Osteocyte (in vitro differentiated cells): ENCODE measurements at places on chromosomes 1 and 21. TPM values are rescaled to one million over a fixed set of nuclear protein-coding genes. Genes with fewer than 3 reads are reported as not detected.
A peak's percentile ranks its signal among the peaks of the same experiment; 100 is the strongest.

METTL18 gene
- total RNA-seq, result 6.1 and 6.2 TPM in 2 replicates

LY9 gene
- not detected in 2 replicates for total RNA-seq

RFX5 gene
- 36.7 and 37.9 TPM in 2 replicates for total RNA-seq

- H3K36me3 ChIP-seq, result no peaks in the 10 kb centered on the region
- H3K27ac ChIP-seq, result no peak overlapping the region
- no peaks in the 10 kb centered on the region for H3K27me3 ChIP-seq
- no peak overlapping the region for H3K4me3 ChIP-seq
Measured at GRCh38 chr1:208433971-208434370, 189.8 kb upstream of the PLXNA2 start.

DNA sequence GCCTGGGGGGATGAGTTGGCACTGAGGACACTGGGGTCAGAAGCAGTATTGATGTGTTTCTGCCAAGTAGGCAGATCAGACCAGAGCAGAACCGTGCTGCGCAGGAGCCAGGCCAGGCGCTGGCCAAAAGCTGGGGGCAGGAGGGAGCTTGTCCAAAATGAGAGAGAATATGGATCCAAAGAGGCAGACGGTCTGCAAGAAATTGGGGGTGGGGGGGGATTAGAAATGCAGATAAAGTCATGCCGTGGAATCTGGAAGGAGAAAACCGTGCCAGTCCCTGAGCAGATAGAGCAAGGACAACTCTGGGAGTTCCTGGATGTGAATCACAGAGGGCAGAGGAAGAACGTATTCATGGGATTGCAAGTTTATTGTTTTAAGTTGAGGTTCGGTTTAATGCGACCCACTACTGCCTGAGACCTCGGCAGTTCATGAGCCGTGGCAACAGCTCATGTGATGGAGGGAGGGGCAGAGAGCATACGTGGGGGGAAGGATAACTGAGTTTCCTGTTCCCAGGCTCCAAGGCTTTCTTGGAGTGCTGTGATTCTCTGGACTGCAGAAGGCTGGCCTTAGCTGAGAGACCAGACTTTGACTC lies 224.0 kb downstream of the FGGY start:
- no peak overlapping the region for H3K4me3 ChIP-seq
- H3K4me1 ChIP-seq, result peaks cover 55% of the 10 kb centered on the region
- H3K36me3 ChIP-seq, result no peaks in the 10 kb centered on the region

FCN3 gene
- total RNA-seq, result not detected in 2 replicates

FCRL6 gene
- total RNA-seq, result not detected in 2 replicates

DNA sequence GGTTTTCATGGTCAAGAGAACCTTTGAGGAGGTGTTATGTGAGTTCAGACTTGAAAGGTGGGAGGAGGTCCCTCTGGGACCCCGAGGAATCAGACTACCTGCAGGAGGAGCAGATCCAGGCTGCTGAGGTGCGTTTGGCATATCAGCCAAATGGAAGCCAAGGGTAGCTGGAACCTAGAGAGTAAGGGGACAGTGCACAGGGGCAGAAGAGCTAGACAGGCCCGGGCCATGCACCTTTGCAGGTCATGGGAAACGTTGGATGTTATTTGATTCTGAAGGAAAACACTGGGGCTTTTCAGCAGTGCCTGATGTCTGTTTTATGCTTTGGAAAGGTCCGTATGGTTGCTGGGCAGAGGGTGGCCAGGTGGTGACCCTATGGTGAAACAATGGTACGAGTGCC lies 169.2 kb downstream of the PGBD5 start:
- DNase-seq, result no peak
- no peak overlapping the region for H3K4me3 ChIP-seq
- no peak overlapping the region for H3K27ac ChIP-seq
- H3K27me3 ChIP-seq, result no peaks in the 10 kb centered on the region

MAEL gene
- total RNA-seq, result not detected in 2 replicates

TMEM269 gene
- 0.21 and 0.67 TPM in 2 replicates for total RNA-seq

- peaks cover 9% of the 10 kb centered on the region for H3K27me3 ChIP-seq
- H3K4me1 ChIP-seq, result no peaks in the 10 kb centered on the region
- H3K27ac ChIP-seq, result no peak overlapping the region
- H3K36me3 ChIP-seq, result no peaks in the 10 kb centered on the region
Measured at GRCh38 chr1:46996659-46997281, 26.7 kb upstream of the CYP4X1 start.

DNA sequence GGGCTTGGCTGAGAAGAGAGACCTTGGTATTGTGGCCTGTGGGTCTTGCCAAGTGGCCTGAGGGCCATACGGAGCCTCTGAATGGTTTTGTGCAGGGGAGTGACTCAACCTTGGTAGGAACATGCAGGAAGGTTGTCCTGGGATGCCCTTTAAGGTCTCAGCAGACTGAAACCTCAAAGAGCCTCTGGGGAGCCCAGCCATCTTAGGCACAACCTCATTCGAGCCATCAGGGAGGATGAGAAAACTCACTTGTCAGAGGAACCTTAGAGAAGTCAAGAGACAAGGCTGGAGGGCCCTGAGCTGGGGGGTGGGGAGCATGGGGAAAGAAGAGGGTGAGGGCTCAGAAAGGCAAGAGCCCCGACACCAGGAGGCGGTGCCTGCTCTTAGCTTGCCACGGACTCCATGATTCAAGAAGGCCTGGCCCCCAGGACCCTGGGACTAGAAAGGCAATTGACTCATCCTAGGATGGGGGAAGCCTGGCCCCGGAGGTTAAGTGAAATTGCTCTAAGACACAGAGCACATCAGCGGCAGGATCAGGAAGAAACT lies 13.0 kb downstream of the IFI6 start:
- no peak for DNase-seq
- H3K27me3 ChIP-seq, result no peaks in the 10 kb centered on the region
- peak overlapping the region; percentile 73 for H3K4me3 ChIP-seq
- peak overlapping the region; percentile 86 for H3K27ac ChIP-seq

GRCh38 chr1:154772606-154773506 lies 97.2 kb downstream of the KCNN3 start:
- H3K4me1 ChIP-seq, result peaks cover 5% of the 10 kb centered on the region
- no peak for DNase-seq
- no peaks in the 10 kb centered on the region for H3K36me3 ChIP-seq
- no peak overlapping the region for H3K27ac ChIP-seq
- no peak overlapping the region for H3K4me3 ChIP-seq
- peaks cover 26% of the 10 kb centered on the region for H3K27me3 ChIP-seq

DNA sequence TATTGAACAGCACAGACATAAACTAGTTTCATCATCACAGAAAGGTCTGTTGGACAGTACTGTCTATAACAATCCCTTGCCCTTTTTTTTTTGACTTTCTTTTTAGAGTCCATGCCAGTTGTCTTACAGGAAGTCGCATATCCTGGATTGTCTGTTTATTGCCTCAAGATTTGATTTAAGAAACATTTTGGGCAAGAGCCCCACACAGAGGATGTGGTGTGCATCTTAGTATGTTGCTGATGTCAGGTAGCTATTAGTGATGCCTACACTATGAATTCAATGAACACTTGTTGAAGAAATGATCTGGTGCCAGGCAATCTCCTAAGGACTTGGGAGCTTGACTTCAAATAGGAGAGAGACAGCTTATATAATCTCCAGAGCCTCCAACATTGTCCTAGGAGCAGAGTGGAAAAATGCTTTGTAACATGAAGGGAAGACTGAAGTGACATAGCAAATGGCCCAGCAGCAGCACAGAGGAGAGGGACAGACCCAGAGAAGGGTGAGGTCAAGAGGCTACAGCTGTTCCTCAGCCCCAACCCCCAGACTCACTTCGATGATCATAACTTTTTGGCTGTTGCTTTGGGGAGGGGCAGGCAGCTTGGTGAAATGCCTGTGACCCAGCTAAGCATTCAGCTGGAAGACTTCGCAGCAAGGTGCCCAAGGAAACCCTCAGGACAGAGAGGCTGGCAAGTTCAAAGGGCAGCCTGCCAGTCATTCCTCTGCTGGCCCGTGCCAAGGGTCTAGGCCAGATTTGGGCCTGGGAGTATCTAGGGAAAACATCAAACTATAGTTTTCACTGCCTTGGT lies 7.5 kb upstream of the RAB29 start:
- H3K27ac ChIP-seq, result no peak overlapping the region
- no peak for DNase-seq
- no peaks in the 10 kb centered on the region for H3K36me3 ChIP-seq
- H3K4me3 ChIP-seq, result no peak overlapping the region
- no peaks in the 10 kb centered on the region for H3K4me1 ChIP-seq

PATJ gene
- total RNA-seq, result 11.3 and 11.9 TPM in 2 replicates

DNA sequence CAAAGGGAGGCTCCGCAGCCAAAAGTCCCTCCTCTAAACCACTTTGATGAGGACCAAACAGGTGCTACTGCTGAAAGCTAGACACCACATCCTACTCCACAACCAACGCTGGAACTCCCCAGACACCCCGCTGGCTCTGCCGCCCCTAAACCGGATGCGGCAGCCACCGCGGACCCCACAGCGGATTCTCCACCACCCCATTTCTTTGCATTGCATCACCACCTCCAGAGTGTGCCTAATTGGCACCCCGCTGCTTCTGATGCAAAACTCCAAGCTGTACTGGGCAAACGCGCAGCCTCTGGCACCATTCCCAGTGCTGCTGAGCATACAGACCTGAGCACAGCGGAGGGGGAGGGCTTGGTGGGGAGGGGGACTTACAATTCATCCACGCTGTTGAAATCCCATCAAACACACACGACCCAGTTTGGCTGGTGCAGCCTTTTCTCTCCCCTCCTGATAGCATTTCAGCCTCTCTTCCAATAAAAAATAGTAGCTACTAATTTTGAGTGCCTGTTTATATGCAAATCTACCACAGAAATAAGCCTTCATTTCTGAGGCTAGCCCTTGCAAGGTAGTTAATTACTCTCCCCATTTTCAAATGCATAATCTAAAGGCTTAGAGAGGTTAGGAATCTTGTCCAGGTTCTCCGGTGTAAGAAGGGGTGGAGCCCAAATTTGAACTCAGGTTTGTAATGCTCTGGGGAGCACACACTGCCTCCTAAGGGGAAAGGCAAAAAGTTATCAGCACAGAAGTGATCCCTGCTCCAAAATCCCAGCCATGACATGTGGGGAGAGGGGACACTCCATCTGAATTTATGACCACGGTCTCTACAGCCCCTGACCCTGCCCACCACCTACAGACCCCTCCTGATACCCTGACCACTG lies 12.2 kb upstream of the RGS16 start:
- peak overlapping the region; percentile 78 for H3K4me3 ChIP-seq
- peak; percentile 91 for DNase-seq
- peaks cover 3% of the 10 kb centered on the region for H3K36me3 ChIP-seq
- H3K27ac ChIP-seq, result peak overlapping the region; percentile 98

PIGR gene
- not detected in 2 replicates for total RNA-seq

ZFP69B gene
- 6.7 TPM in 2 replicates for total RNA-seq

OPRD1 gene
- total RNA-seq, result 0.27 and 0.34 TPM in 2 replicates

DNA sequence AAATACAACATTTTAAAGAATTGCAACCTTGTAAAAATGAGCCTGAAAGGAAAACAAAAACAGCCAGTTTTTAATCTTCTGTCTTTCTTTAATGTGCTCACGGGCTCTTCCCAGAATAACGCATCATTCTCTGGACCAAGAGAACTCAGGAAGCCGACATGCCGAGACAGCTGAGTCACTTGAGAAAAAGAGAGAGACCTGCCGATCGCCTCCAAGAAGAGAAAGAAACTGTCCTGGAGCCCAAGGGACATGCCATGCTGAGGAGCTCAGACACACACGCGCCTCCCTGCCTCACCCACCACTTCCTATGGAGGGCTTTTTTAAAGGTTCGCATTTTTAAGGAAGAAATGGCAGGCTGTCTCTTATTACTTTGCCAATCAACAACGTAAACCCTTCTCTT lies 176.4 kb downstream of the ZNF281 start:
- no peaks in the 10 kb centered on the region for H3K36me3 ChIP-seq
- no peaks in the 10 kb centered on the region for H3K27me3 ChIP-seq

GRCh38 chr21:22885614-22886013 lies 1887.4 kb downstream of the NCAM2 start:
- no peak overlapping the region for H3K4me3 ChIP-seq
- no peaks in the 10 kb centered on the region for H3K27me3 ChIP-seq
- no peak for DNase-seq
- H3K4me1 ChIP-seq, result peaks cover 10% of the 10 kb centered on the region
- H3K36me3 ChIP-seq, result no peaks in the 10 kb centered on the region
- no peak overlapping the region for H3K27ac ChIP-seq

RHCE gene
- 0.40 and 0.71 TPM in 2 replicates for total RNA-seq

PLXNA2 gene
- total RNA-seq, result 19.5 and 20.5 TPM in 2 replicates

MIGA1 gene
- 17.8 and 18.5 TPM in 2 replicates for total RNA-seq

GRCh38 chr1:206963119-206963712 lies 7.0 kb downstream of the FCAMR start:
- H3K27ac ChIP-seq, result no peak overlapping the region
- no peak overlapping the region for H3K4me3 ChIP-seq
- no peaks in the 10 kb centered on the region for H3K36me3 ChIP-seq
- no peak for DNase-seq
- no peaks in the 10 kb centered on the region for H3K4me1 ChIP-seq

DNA sequence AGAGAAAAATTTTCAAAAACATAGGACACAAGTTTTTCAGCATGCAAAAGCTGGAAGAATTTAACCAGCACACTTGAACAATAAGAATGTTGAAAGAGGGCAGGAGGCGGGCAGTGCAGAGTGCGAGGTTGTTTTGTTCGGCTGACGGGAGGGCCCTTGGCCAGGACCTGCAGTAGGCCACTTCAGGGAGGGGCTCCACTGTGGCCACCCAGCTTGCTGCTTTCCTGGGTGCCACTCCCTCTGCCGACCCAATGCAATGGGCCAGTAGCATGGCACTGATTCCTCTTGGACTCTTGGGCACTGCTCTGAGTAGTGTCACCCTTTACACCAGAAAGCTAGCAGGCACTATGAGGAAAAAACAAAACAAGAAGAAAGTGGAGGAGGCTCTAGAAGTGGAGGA lies 92.9 kb downstream of the SNRPE start:
- H3K27ac ChIP-seq, result no peak overlapping the region
- H3K27me3 ChIP-seq, result peaks cover 9% of the 10 kb centered on the region
- H3K4me1 ChIP-seq, result no peaks in the 10 kb centered on the region

- H3K4me3 ChIP-seq, result no peak overlapping the region
- H3K4me1 ChIP-seq, result peaks cover 38% of the 10 kb centered on the region
- no peak for DNase-seq
- H3K27ac ChIP-seq, result no peak overlapping the region
Measured at GRCh38 chr1:53416269-53416813, 42.9 kb upstream of the DMRTB1 start.

- peaks cover 3% of the 10 kb centered on the region for H3K27me3 ChIP-seq
- peak overlapping the region; percentile 68 for H3K4me3 ChIP-seq
- H3K36me3 ChIP-seq, result peaks cover 2% of the 10 kb centered on the region
Measured at GRCh38 chr1:23216771-23217420, 406 bp downstream of the HTR1D start.

- no peak for DNase-seq
- no peak overlapping the region for H3K4me3 ChIP-seq
- H3K4me1 ChIP-seq, result peaks cover 15% of the 10 kb centered on the region
Measured at GRCh38 chr1:32448773-32449456, 16.0 kb upstream of the ZBTB8B start.

CTSS gene
- total RNA-seq, result 4.4 and 6.9 TPM in 2 replicates
